ENCODE measurements at places on chromosomes 12 and 14. TPM values are rescaled to one million over a fixed set of nuclear protein-coding genes. Genes with fewer than 3 reads are reported as not detected.

DNA sequence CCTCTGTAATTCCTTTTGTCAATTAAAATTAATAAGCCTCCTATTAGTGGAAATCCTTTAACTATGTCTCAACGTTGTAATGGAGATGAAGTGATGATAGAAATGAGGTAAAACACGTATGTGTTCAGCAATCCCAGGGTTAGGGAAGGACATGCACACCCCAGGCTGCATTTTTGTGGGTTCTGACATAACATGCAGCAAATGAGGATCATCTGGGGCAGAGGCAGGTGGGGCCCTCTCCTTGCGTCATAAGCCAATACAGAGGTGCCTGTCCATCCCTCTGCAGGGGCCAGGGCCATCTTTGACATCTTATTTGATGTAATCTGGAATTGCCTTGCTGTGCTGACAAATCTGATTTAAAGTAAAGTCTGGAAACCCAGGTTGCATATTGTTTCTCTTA, 73.2 kb downstream of the MYRFL start:
- DNase-seq: no peak

GRCh38 chr12:85280984-85281630, 1.1 kb downstream of the ALX1 start:
- DNase-seq: no peak

GRCh38 chr12:113862590-113863454, 103.3 kb downstream of the RBM19 start:
- no peak for DNase-seq

- no peak for DNase-seq
These were observed 187.7 kb upstream of the TMTC1 start for GRCh38 chr12:29971446-29971845.

- DNase-seq: no peak
These were observed 117.8 kb downstream of the PHLDA1 start for GRCh38 chr12:75913502-75914351.

DNA sequence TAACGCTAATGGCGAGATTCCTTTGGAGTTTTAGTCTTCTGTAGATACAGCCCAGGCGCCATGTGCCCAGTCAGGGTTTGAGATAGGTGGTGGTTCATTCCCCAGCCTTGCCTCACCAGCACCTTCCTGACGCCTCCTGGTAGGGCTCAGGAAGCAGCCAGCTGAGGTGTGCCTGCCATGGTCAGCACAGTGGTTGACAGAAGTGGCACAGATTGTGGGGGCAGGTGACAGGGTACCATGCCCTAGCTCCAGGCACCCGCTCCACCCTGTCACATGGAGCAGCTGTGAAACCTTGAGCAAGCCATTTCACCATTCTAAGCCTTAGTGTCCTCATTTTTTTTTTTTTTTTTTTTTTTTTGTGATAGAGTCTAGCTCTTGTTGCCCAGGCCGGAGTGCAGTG, 45.6 kb downstream of the EVL start:
- DNase-seq: no peak

DNA sequence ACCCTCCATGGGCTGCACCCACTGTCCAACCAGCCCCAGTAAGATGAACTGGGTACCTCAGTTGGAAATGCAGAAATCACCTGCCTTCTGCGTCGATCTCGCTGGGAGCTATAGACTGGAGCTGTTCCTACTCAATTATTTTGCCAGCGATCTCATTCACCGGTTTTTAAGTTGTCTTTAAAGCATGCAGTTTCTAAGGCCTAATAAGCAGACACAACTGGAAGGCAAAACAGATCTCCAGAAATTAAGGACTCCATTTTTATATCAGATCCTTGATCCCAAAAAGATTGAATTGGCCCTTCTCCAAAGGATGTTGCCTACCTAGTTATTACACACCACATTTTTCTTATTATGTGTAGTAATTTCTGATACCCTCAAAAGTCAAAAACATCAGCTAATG, 131.4 kb downstream of the KCNMB4 start:
- no peak for DNase-seq

DNA sequence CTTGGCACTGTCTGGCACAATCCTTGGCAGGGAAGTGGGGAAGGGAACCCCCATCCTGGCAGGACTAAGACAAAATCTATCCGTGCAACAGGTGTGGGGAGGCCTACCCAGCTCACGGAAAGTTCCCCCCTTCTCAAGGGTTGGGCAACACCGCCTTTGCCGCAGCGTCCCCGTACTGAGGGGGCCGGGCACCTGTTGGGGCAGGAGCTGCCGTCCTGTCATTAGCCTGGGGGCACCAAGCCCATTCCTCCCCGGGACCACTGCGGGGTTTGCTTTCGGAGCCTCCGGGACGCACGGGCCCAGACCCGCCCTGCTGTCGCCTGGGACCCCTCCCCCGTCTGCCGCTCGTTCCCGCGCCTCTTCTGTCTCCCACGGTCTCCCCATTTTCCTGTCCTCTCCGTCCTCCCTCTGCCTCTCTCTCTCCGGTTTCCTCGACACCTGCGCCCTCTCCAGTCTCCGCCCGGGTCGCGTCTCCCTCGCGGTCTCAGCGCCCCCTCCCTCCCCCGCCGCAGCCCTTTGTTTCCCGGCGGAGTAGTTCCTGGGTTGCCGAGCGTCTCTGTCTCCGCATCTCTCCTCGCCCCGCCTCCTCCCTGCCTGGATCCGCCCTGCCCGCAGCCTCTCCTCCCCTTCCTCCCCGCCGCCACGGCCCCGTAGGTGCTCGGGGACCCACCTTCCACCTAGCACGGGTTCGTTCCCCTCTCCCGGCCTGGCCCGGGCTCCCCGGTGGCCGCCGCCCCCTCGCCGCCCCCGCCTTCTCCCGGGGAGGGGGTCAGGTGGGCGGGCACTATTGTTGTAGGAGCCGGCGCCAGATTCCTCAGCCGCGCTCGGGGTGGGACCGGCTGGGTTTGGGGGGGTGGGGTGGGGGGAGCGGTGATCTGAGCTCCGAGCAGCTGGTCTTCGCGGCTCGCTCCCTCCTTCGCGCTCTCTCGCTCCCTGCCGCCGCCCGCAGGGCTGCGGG, at the start of gene CACNB3:
TSS of gene CACNB3 (plus strand) at position 624 of the 958 bp plus-strand sequence. CDS start 434 bp downstream, outside the sequence.
- DNase-seq: peak; percentile 84

GRCh38 chr14:35786856-35787255, 22.2 kb downstream of the RALGAPA1 start:
- no peak for DNase-seq

DNA sequence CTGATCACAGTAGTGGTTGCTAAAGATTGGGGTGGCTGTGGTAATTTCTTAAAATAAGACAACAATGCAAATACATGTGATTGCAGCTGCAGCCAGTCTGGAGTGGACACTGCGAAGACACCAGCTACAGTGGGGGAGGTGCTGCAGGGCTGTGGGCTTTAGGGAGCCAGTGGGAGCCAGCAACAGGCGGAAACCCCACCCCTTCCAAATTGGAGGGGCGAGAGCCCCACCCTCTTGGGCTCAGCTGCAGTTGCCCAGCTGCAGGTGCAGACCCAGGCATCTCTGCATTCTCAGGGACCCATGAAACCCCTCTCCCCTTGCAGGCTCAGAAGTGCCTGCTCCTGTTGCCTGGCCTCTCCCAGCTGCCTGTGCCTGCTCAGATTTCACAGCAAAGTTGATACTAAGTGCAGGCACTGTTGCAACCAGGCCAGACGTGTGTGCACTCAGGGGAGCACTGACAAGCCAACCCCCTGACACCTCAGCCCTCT, 104.8 kb downstream of the MYF5 start:
- DNase-seq: no peak

DNA sequence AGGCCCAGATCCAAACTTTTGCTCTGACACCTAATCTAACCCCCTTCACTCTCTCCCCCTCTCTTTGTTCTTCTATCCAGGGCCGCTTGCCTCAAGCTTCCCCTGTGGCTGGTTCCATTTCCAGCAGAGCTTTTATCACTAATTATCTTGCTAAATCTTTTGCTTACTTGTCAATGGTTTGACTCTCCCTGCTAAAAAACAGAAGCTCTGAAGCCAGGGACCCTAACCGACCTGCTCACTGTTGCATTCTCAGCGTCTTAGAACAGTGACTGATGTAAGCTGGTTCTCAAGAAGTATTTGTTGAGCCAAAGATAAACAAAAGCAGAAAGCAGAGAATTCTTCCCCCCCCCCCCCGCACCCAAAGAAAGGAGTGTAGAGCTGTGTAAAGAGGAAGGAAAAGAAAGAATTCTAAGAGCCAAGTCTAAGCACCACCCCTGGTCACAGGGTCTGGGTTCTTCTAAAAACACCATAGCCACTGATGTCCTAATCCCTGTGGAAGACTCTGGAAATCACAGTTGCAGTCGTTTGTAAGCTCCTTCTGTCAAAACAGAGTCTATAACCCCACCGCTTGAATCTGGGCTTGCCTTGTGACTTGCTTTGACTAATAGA, 385.8 kb downstream of the MED13L start:
- DNase-seq: no peak

DNA sequence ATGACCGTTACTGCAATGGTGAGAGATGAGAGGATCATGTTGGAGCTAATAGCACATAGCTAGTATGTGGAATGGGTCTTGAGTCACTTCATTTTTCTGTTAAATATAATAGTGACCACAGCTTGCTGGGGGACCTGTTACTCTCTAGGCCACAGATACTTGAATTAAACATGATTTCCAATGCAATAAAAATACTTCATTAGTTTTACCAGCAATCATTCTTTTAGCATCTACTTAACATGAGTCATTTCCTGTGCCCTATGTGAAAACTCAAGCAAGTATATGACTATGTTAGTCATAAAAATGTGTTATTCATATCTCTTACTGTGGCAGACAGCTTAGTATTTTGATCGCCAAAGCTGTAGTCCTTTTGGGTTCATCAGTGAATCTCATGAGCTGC, 798.8 kb downstream of the SLC16A7 start:
- no peak for DNase-seq

- DNase-seq: no peak
These were observed 74.2 kb downstream of the RBM19 start for GRCh38 chr12:113891739-113892520.

SERPINA12 gene
- not detected for total RNA-seq

IFI27 gene
- total RNA-seq: 158 TPM

Measured in activated CD4-positive, alpha-beta T cell treated with anti-CD3 and anti-CD28 coated beads, Interleukin-2, amount 10 ng/mL, durations not matched to agents 7 days and 5 days (primary cell).